ENCODE measurements at places on chromosomes 7 and 10.

GRCh38 chr10:96390460-96390864, 31.7 kb upstream of the OPALIN start:
- DNase-seq = no peak

DNA sequence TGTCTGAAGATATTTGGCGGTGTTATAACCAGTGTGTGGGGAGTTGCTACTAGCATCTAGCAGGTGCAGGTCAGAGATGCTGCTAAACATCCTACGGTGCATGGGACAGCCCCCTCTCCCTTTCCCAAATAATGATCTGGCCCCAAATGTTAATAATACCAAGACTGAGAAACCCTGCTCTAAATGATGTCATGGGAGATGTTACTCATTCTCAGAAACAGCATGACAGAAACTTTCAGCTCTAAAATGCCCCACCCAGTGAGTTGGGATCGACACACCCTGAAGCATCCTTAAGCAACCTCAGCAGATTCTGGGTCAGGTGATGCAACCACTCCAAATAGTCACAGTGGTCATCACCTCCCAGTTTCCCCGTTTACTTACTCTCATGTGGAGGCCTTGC, 108.8 kb upstream of the MPP7 start:
- no peak for DNase-seq

- DNase-seq = no peak
These were observed 177.6 kb upstream of the SLC25A13 start for GRCh38 chr7:96499532-96499931.

- DNase-seq = no peak
These were observed 8.1 kb downstream of the TMEM248 start for GRCh38 chr7:66929165-66929564.

- DNase-seq = no peak
These were observed 34.7 kb downstream of the ZNF33A start for GRCh38 chr10:38045129-38045528.

DNA sequence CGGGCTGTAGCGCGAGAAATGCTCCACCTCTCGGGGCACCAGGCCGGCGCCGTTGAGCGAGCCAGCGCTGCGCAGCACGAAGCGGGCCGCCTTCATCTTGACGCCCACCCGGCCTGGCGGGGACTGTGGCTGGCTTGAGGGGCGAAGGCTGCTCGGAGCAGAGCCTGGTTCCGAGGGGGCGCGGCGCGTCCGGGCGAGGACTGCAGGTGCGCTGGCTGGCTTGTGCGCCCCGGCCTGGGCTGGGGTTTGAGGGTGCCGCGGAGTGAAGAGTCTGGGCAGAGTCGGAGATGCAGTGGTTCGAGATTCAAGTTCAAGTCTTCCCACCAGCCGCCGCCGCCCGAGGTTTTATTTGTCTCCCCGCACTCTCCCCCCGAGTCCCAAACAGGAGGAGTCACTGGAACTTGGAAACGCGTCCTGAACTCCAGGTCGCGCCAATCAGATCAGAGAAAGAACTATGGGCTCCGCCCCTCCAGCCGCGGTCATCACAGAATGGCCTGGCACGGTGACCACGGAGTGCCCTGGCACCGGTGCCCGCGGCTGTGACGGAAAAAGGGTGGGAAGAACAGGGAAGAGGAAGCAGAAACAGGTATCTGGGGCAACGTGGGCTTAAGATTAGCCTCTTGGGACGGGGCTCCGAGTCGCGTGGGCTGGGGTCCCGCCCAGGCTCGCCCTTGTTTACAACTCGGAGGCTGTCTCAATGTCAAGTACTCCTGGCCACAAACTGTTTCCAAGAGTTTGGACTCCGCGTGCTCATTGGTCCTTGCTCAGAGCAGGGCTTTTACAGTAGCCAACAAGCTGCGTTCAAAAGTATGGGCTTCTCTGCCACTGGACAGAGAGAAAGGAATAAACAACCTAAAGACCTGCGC, at the start of gene PDK4:
Gene PDK4 (minus strand): TSS at position 319 of the 866 bp plus-strand sequence. CDS start 223 bp downstream, at position 96.
- peak; percentile 91 for DNase-seq

- no peak for DNase-seq
These were observed 160.4 kb downstream of the KIF20B start for GRCh38 chr10:89861584-89862301.

- no peak for DNase-seq
These were observed 39.7 kb downstream of the TES start for GRCh38 chr7:116249969-116250553.

Data from left lung (tissue), 14 donors.